Activated T-helper 17 cell treated with anti-CD3 and anti-CD28 coated beads, Interleukin-2, amount 50 U/mL, for 72 hours (primary cell): ENCODE measurements at places on chromosomes 5 and 9.

DNA sequence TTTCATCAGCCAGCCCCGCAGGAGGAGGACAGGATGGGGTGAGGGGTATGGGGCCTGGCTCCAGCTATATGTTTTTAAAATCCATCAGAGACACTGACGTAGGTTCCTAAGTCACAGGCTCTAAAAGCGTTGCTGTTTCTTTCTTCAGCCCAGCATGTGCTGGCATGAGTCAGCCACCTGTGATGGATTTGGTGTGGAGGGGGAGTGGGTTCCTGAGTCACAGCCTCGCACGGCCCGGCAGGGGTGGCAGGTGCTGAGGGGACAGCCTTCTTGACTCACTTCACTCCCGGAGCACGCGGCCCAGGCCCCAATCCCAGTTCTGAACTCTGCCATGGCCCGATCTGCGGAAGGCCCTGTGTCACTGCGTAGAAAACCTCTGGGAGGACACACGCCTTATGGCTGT lies 38.8 kb upstream of the RPL26L1 start:
- no peak for ATAC-seq

DNA sequence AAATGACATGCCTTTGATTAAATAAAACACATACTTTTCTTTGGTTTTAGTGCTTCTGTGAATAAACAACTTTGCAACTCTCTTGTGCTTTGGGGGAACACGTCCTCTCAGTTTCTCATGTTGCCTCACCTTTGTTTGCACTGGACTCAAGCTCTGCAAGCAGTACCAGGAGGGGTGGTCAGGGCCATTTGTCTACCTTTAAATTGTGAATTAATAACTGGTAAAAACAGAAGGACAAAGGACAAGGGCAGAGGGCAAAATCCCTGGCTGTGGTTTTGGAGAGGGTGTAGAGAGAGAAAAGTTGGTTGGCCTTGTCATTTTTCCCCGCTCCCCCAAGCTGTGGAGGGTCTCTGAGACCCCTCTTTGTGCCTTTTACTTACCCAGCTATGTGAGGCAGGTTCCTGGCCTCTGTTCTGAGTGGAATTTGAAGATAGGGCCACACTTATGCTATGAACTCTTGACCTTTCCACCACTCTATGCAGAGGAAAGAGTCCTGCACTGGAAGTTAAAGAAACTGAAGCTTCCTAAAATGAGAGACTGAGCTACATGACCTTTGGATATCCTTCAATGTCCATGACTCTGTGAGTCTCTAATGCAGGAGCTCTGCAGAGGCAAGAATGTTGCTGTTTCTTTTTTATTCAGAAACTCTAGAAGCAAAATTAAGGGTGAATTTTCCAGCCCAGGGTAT lies 55.1 kb upstream of the MOCS2 start:
- ATAC-seq, result no peak

DNA sequence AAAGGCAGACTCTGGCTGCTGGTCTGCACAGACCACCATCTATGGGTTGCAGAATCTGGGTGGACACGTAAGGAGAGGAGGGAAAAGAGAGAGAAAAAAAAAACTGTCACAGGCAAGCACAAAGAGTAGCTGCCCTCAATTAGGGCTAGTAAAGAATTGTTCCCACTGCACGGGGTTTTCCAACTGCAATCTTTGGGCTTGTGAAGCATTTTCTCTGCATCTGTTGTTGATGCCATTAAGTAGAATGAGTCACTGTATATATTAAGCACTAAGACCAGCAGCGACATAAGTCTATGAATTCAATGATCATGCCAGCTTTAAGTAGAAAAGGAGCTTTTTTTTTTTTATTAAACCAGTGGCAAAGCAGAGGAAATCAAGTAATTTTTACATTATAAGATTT lies 40.2 kb downstream of the MED10 start:
- ATAC-seq, result no peak

- no peak for ATAC-seq
These were observed 53.0 kb downstream of the SUB1 start for GRCh38 chr5:32638309-32638708.
